SHP77 (cell line): ENCODE measurements at places on chromosomes 7 and 10.

- DNase-seq: no peak
These were observed 172.7 kb downstream of the DIP2C start for GRCh38 chr10:516764-517163.

DNA sequence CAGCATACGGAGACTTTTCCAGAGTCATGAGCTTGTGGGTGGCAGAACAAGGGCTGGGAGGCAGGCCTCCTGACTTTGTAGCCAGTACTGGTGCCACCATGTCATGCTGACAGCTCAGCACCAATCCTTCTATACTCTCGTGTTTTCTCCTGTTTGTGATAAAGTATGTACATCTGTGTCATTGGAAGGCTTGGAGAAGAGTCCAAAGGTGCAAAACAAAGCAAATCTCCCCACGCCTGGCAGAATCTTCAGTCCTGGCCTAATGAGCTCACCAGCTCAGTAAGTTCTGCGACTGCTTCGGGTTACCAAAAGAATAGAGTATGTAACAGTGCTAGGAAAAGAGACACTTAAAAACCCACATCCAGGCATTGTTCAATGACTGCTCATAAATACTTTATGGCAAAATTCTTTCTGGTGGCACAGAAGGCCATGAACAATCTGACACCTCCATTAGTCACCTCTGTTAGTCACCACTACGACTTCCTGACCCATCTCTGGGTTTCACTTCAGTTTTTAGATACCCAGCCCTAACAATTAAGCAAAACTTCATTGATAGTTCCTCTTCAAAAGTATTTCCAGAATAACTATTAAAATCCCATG lies 24.5 kb downstream of the STEAP1 start:
- DNase-seq: no peak

GRCh38 chr10:125166658-125167057 lies 6.3 kb upstream of the CTBP2 start:
- no peak for DNase-seq

DNA sequence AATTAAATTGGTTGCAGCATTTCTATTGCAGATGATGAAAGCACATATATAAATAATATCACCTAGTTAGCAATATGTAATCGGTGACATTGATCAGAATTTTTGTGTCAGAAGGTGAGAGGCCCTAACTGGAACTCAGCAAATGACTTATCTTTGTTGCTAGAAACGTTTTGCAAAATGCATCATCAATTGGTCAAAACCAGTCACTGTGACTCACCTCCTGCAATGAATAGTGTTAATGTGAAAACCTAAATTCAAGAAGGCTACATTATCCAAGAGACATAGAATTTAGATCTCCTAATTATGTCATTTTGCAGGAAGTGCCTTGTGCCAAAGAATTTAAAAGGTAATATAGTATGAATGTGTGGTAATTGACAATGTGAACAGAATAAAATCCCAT lies 9.8 kb upstream of the PNLIPRP3 start:
- DNase-seq: no peak

DNA sequence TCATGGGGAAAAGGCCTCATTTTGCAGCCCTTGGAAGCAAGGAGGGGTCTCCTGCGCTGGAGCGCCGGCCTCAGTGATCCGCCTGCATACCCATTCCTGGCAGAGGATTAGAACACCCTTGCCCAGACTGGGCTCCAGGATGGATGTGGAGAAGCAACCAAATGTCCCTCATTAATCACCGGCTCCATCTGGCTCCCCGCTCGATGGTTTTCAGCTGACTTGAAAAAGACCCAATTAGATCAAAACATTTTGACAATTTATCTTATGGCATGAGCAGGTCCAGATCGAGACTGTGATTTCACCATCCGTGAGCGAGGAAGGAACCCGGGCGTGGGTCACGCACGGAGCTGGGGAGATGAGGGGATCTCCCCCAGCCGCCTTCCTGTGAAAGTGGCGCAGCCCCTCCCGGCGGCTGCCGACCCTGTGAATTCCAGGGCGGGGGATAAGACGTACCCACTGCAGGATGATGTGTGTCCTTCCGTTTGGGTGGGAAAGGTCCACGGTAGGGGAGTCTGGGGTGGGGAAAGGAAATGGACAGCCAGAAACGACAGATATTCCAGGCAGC lies 141.6 kb downstream of the EMX2 start:
- DNase-seq: no peak

DNA sequence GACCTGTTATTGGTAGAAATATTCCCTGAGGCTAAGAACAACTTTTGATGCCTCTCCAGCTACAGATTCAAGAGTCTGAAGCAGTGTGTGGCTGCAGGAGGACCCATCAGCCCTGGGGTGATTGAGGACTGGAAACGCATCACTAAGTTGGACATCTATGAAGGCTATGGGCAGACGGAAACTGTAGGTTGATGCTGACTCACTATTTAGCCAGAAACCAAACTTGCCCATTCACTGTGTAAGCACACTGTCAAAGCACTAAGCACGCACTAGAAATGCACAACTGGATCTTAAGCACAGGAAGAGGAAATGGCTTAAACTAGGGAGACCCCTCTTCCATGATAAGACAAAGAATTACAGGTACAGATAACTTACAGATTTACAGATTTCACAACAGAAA lies 20.8 kb downstream of the ACSM6 start:
- no peak for DNase-seq

DNA sequence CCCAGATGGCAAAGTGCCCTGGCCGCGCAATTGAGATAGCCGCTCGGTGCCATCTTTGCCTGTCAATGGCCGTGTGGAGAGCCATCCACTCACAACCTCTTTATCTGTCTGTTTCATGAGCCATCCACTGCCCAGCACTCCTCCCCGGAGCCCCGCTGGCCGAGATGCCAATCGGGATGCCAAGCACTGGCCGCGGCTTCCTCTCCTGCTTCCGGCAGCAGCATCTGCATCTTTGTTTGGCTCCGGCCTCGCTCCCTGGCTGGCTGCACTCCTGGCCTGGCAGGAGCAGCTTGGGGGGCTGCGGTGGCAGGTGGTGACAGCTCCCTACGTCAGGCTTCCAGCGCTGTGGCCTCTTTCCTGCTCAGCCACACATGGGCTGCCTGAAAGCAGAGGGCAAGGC lies 231.7 kb downstream of the USP6NL start:
- no peak for DNase-seq

DNA sequence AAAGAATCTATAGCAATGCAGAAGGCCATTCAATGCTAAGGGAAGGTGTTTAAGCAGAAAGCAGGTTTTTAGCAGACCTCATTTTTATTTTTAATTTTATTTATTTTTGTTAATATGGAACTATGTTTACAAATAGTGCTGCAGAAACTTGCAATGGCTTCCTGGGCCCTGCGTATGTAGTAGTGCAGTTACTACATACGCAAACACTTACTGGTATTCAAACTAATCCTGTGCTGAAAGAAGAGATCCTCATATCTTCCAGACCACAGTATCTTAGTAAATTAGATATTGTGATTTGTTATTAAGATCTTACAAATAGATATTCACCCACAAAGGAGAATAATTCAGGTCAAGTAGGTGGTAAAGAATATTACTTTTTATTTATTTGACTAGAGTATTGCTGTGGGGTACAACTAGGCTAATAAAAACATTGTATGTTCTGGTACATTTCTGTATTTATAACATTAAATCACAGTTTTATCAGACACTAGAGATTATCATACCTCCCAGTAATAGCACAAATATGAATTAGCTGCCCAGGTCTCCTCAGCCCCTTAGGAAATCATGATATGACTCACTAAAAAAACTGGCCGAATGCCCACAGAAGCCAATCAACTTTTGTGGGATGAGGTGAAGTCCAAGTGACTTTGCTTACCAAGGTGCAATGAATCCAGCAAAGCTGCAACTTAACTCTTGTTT lies 57.6 kb downstream of the RNLS start:
- no peak for DNase-seq

GRCh38 chr10:67976292-67977245 lies 92.1 kb downstream of the SIRT1 start:
- DNase-seq: no peak

- no peak for DNase-seq
These were observed 567.6 kb downstream of the GRM8 start for GRCh38 chr7:126685018-126685573.

- no peak for DNase-seq
These were observed 32.4 kb downstream of the TACC2 start for GRCh38 chr10:122021379-122021778.

DNA sequence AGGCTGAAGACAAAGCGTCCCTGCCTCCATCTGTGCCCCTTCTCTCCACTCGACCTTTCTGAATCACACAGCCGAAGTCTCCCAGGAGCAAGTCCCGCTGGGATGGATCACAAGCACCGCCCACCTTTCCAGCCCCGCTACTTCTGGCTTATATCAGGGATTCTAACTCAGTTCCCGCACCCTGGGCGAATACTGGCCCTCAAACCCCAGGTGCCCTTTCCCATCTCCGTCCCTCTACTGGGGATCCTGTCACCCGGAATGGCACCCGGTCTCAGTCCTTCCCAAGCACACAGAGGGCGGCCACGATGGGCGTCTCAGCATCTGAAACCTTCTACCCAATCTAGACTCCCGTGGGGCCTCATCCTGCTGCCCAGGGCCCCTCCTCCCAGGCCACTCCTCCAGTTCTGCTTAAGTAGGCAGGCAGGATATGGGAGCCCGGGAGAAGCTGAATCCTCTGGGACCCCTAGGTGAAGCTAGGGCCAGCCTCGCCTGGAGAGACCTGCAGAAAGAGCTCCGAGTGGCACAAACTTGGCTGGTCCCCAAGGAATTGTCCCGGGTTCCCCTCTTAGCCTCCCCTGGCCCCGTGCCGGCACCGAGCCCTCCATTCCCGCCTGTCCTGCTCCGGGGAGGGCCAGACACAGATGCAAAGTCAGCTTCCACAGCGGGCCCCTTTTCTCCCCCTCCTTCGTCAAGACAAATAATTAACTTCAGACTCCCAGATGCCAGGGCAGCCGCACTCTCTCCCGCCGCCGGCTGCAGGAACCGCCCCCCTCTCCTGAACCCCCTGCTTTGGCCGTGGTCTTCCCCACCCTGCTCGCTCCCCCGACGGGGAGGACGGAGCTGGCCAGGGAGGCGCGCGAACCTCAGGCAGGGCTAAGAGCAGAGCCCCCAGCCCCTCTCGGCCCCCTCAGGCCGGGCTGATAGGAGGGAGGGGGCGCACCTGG lies 612 bp downstream of the KCP start:
- DNase-seq: no peak

- no peak for DNase-seq
These were observed 26.6 kb downstream of the SLC29A3 start for GRCh38 chr10:71345694-71346093.

GRCh38 chr7:94577357-94577756 lies 67.7 kb downstream of the CASD1 start:
- no peak for DNase-seq

GRCh38 chr7:67346126-67346525 lies 349.5 kb downstream of the TYW1 start:
- DNase-seq: no peak

DNA sequence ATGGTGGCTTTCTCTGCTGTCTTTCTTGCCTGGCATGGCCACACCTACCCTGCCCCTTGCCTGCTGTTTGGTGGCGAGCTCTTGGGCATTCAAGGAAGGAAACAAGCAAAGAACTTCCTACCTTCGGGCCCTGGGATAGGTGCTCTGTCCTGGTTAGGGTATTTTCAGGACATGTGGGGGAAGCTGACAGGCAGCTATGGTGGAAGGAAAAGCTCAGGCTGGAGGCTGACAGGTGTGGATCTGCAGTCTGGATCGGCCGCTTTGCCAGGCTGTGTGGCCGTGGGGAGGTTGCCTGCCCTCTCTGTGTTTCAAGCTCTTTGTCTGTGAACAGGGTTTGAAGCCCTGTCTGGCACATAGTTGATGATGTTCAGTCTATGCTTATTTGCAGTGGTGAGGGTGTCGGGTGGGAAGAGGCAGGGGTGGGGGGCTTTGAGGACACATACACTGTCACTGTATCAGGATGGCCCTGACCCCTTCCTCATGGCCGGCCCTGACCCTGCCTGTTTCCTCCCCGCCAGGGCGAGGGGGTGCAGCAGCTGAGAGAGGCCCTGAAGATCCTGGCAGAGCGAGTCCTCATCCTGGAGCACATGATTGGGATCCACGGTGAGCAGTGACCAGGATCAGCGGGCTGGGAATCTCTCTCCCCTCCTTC lies 73.7 kb downstream of the MYL10 start:
- DNase-seq: no peak

DNA sequence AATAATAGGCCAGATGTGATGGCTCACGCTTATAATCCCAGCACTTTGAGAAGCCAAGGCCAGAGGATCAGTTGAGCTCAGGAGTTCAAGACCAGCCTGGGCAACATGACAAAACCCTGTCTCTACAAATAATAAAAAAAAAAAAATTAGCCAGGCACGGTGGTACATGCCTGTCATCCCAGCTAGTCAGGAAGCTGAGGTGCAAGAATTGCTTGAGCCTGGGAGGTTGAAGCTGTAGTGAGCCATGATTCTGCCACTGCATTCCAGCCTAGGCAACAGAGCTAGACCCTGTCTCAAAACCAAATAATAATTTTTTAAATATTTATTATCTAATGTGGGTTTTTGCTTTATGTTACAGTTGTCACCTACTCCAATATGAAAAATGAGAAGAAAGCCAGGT lies 178.9 kb downstream of the ADK start:
- DNase-seq: no peak

- no peak for DNase-seq
These were observed 199.2 kb downstream of the MALRD1 start for GRCh38 chr10:19247843-19248242.

DNA sequence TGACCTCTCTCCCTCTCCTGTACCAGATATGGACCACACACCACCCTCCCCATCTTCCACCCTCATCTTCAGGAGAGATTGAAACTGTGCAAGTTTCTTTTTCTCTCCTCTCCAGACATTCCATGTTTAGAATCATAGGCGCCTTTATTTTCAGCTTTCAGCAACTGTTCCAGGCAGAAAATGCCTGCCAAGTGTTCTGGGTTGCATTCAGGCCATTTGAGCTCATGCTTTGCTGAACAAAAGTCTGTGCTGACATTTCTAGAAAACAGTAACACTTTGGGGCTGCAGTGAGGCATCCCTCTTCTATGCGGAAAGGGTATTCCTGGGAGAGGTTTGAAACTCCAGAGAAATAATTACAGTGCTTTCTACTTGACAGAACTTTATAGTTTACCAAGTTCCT lies 361.7 kb downstream of the GPAM start:
- no peak for DNase-seq

- DNase-seq: no peak
These were observed 6.6 kb downstream of the CREB5 start for GRCh38 chr7:28418966-28419365.

DNA sequence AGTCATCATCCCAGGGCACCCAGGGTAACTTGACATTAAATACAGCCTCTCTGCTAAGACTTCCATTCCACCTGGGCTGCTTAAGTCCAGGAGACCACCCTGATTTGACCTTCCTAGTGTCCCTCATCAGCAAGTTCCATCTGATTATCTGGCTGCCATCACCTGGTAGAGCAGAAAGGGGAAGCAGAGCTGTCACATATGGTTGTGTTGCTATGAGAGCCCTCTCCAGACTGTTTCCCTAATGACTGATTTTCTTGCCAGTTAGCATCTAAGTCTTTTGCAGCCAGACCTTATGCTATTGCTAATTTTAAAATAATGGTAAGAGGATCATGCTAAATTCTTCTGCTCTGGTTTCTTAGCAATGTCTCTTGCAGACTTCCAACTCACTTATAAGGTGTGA lies 38.7 kb downstream of the KCNH2 start:
- DNase-seq: no peak
